ENCODE measurements at places on chromosomes 7 and 10. TPM values are rescaled to one million over a fixed set of nuclear protein-coding genes. Genes with fewer than 3 reads are reported as not detected.

DNA sequence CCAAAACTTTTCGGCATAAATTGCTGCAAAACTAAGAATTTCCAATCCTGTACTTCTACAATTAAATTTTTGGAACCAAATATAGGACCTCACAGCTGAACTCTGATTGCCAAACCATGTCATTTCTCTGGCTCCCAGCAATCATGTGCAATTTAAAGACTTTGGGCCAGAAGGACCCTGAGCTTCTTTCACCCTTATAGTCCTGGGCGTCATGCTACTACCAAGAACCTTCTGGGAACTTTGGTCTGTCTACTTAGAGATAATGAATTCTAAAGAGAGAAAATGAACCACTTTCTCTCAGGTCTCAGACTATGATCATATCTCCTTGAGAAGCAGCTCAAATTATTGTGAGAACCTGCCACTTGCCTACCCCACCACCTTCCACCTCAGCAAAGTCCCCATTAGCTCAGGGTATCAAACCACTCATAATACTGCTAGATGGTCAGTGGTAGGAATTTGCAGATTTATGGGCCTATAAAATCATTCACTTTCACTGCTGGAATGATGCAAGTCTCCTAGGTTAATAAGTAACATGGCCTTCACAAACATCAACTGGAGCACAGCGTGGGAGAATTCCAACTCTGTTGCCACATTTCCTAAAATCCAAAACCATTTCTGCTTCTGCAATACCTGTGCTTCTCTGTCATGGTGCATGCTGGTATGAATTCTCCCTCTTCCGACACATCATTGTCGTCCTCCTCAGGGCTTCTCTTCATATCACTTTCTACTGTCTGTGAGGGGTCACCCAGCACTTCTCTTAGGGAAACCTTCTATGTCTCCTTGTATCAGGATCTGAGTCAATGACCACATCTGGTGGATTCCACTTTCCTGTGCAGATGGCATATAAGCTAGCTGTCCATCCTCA, 6.6 kb upstream of the WDR91 start:
- no peak for DNase-seq

- DNase-seq = no peak
These were observed 46.2 kb upstream of the ADRB1 start for GRCh38 chr10:113997428-113997827.

GRCh38 chr10:54749623-54750022, 51.4 kb downstream of the PCDH15 start:
- DNase-seq = no peak

GRCh38 chr7:84372712-84373111, 178.1 kb upstream of the SEMA3A start:
- DNase-seq = no peak

DNA sequence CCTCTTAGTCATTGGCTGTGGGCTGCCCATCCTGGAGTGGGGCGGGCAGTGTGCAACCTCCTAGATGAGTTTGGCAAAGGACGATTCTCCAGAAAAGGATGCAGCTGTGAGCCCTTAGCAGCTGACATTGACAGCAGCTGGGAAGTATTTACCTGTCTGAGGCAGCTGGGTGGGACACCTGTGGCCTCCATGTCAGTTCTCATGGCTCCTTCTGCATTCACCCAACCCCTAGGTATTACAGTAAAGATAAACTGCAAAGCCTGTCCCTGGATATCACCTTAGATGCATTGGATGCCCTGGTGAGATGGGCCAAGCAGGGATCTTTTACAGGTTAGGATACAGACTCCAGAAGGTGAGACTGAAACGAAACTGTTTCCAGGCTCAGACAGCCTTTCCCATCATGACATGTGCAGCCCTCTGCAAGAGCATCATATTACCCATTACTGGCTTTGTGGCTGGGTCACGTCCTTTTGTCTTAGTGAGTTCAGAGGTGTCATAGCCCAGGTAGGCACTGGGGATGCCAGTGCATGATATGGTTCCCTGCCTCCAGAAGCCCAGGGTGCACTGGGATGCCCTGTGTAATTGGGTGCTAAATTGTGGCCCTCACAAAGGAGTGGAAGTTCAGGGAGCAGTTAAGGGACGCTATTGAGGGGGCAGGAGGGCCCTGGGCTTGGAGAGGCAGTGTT, 28.9 kb downstream of the MINDY4 start:
- DNase-seq = no peak

GRCh38 chr10:29372920-29373319, 84.0 kb downstream of the LYZL1 start:
- no peak for DNase-seq

- DNase-seq = no peak
These were observed 506.5 kb upstream of the MKI67 start for GRCh38 chr10:128632694-128633093.

DNA sequence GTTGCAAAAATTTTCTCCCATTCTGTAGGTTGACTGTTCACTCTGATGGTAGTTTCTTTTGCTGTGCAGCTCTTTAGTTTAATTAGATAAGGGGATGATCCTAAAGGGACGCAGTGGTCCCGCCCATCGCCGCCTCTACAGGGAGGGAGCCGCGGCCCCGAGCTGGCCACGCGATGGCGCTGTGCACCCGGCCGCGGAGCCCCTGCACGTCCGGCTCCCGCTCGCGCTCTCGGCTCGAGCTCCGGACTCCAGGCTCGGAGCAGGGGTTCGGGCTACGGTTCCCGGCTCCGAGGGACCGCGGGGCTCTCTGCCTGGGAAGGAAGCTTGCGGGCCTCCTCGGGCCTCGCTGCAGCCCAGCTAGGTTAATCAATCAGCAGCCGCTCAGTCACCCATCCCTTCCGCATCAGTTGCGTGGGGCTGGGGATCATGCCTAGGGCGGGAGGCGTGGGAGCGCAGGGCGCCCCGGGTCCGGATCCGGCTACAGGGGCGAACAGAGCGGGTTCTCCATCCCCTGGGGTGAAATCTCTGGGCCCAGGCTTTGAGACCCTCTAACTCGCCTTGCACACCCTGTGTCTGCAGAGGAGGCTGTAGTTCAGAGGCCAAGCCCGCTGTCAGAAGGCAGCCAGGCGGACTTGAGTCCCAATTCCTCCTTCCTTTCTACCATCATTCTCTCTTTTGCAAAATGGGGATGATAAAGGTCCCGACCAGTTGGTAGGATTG, 97.9 kb downstream of the WDR11 start:
- peak; percentile 79 for DNase-seq

DNA sequence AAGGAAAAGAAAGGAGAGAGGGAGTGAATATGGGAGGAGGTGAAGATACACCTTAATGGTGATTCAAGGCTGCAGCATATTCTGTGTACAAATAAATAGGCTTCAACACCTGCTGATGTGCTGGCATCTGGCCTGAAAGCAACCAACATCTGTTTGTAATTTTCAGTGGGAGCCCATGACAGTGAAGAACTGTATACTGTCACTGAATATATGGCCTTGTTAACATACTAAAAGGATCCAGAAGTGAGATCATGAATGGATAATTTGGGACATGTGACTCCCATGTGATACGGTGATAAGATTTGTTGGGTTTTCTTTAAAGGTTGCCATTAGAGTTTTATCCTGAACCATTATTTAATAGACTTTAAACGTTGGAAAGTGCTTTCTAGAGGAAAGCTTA, 459.3 kb downstream of the CNTNAP2 start:
- DNase-seq = no peak

Gene TECPR1
- 30.3 TPM for total RNA-seq

- no peak for DNase-seq
These were observed 5.6 kb downstream of the STRA8 start for GRCh38 chr7:135239263-135239662.

Gene KLF14
- not detected for total RNA-seq

DNA sequence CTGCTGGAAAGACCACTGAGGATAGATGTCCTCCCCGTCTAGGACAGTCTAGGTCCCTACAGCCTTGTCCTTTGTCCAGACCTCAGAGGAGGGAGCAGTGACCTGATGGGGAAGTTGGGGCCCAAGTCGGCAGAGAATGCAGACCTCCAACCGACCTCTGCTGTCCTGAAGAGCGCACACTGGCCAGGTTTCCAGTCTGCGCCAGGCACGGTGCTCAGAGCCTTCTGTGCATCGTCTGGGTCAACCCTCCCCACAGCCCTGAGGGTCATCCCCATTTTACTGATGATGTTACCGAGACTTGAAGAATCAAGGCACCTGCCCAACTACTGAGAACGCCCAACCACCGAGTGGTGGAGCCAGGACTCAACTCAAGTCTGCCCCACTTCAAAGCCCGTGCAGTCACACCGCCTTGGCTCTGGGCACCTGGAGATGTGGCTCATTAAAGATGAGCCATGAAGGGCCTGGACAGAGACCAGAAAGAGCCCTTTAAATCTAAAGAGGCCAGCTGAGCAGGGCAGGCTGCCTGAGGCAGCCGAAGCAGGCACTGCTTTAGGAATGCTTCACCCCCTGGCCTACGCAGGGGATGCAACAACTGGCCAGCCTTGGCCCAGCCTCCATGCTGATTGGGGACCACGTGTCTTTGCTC, 4.4 kb downstream of the ITPRIP start:
- DNase-seq = no peak

DNA sequence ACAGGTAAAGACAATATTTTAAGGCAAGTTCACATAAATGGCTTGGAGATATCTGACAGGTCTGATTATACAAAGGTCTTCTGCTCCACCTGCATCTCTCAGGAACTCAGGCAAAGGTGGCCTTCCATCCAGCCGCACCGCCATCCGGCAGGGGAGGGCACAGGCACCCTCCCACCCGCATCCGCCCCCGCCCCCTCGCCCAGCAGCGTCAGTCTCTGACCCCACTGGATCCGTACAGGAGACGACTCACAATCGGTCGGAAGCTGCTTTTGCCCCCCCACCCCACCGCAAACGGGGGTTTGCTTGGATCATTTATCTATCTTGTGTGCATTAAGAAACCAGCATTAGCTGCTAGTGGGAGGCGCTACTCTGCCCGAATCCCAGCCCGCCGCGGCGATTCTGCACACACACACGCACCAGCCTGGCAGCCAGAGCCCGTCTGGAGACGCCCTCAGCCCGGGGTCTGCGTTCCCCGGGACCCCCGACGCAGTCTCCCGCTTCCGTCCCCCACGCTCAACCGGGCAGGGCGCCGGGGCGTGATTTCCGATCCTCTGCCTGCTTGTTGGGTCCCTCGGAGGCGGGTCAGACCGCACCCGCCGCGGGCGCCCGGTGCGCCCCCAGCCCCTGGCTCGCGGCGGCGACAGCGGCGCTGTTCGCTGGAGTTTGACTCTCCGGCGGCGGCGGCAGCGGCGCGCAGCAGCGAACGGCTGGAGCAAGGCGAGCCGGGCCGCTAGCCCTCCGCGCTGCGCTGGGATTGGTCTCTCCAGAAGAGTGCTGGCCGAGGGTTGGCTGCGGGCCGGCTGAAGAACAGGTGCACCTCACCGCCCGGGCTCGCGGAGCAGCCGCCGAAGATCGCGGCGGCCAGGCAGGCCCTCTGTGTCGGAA, 820 bp upstream of the NRG3 start:
- DNase-seq = peak; percentile 69

DNA sequence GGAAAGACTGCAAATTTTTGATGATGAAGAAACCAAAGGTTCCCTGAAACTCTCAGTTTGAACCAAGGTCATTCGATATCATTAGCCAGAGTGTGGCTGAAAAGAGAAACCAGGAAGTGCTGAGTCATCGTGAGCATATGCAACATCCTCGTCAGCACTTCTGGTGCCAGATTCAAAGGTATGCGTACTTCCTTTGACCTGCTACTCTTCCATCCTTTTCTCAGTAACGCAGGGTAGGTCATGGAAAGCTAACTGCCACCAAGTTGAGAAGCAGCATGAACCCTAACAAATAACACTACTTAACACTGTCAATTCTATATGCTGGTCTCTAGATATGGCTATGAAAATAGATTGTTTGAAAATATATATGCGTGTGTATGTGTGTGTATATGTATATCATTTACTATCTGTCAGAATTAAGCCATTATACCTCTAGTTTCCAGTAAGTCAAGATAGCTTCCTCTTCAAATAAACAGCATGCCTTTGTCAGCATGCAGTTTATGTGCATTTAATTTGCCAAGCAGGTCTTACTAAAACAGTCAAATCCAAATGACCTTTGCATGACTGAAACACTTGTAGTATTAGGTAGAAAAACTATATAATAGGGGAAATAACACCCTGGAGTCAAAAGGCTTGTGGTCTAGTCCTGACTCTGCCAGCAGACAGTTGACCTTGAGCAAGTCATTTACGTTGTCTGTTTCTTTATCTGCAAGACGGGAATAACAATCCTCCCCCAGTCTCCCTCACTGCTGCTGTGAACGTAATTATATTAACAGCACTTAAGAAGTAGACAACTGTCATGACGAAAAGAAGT, 26.4 kb downstream of the CDK6 start:
- DNase-seq = no peak

- DNase-seq = no peak
These were observed 16.2 kb downstream of the PNLIPRP2 start for GRCh38 chr10:116636976-116637375.

GRCh38 chr7:81937091-81937490, 167.2 kb upstream of the HGF start:
- DNase-seq = no peak

DNA sequence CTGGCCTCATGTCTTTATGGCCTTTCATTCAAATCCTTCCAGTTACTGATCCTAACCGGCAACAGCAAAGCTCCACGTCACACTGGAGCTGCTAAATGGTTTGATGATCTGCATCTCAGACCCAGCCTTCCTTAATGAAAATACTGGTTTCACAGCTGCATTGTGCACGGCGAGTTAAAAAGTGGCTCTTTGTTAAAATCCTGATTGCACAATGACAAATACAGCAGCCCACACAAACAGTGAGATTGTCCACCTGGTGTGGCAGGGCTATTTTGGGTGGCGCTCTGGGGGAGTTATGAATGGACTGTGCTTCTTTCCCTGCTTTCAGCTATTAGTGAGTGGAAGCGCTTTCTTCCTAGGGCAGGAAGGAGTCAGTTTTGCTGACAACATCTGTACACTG, 63.4 kb upstream of the C1QL3 start:
- DNase-seq = no peak

Gene OPN1SW
- total RNA-seq = not detected

GRCh38 chr7:36526863-36527548, 137.3 kb downstream of the ANLN start:
- DNase-seq = no peak

GRCh38 chr7:47239034-47239433, 342.9 kb downstream of the TNS3 start:
- no peak for DNase-seq

Gene RPA3
- total RNA-seq = 78.8 TPM

DNA sequence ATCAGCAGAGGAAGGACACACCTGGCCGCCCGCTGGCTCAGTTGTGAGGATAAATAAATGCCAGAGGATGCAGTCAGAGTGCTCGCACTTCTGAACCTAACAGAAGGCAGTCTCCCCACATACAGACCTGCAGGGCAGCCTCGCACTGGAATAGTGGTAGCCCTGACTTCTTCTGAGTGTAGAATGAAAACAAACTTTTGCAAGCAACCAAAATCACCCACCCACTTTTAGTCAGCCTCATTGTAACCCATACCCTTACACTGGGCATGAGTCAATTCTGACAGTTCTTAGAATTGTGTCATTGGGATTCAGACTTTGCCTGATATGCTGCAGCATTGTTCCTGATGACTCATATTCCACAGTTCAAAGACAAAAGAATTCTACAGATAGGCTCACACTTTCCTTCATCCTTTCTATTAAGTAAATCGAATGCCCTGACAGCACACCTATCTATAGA, 167.0 kb upstream of the CDK1 start:
- DNase-seq = no peak

GRCh38 chr7:156147756-156148504, 335.7 kb upstream of the SHH start:
- DNase-seq = no peak

GRCh38 chr10:79433324-79434222, 11.9 kb downstream of the ZCCHC24 start:
- no peak for DNase-seq
